NCI-H1436 treated with DMSO at 0.1 percent for 48 hours (cell line): ENCODE measurements at places on chromosomes 6 and 20.

DNA sequence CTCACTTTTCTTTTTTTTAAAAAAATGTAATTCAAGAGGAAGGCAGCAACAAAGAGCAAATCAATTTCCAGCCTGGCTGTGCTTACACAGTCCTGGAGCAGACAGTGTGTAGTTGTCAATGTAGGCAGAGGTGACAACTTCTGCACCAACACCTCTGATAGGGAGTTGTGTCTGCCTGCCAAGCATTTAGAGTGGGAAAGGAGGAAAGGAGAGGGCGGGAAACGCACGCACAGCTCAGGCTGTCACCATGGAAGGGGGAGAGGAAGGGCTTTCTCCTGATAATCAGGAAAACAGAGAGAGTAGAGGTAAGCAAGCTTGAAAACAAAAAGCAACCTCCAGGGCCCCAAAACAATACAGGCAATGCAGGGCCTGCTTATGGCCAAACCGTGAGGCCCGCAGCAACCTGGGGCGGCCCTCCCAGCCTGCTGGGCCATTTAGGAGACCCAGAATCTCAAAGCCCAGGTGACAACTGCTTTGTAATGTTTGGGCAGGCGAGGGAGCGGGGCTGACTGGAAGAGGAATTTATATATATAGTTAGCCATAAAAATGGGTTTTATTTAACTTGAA lies 41.5 kb upstream of the GFOD1 start:
- no peak for DNase-seq

- peak; percentile 50 for DNase-seq
Observed at GRCh38 chr6:139778688-139779087, 404.2 kb upstream of the CITED2 start.

DNA sequence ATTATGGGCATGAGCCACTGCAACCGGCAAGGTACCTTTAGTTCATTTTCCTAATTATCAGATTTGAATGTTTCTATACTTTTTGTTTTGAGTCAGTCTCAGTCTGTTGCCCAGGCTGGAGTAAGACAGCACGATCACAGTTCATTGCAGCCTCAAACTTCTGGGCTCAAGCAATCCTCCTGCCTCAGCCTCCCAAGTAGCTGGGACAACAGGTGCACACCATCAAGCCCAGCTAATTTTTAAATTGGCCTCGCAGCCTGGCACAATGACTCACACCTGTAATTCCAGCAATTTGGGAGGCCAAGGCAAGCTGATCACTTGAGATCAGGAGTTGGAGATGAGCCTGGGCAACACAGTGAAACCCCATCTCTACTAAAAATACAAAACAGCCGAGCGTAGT lies 24.4 kb downstream of the STAU1 start:
- DNase-seq, result no peak

DNA sequence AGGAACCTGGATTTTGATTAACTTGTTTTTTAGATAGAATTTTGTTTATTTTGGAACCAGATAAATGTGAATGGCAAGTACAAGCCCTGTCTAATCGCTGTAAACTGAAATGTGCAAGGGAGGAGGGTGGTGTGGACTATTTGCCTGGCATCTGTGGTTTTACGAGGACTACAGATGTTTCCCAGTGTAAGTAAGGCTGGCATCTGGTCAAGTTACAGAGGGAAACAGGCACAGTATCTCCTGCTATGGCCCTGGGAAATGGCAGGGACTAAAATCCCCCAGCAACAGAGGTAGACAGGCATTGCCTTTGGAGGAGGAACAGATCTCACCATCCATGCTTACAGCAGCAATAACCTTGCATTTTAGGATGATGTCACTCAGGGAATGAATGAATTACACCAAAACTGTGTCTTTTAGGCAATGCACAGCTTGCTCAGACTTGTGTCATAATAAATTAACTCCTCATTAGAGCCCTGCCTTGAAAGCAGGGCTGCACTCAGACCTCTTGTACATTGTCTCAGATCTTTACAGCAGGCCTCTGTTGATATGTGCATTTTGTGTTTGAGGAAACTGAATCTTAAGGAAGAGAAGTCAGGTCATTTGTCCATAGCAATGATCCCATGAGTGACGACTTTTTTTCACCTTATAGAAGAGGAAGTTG lies 96.2 kb downstream of the TCP11 start:
- DNase-seq, result no peak

- no peak for DNase-seq
Observed at GRCh38 chr6:108156180-108156937, 9.5 kb upstream of the NR2E1 start.

- DNase-seq, result no peak
Observed at GRCh38 chr20:54772893-54773642, 297.7 kb downstream of the DOK5 start.

DNA sequence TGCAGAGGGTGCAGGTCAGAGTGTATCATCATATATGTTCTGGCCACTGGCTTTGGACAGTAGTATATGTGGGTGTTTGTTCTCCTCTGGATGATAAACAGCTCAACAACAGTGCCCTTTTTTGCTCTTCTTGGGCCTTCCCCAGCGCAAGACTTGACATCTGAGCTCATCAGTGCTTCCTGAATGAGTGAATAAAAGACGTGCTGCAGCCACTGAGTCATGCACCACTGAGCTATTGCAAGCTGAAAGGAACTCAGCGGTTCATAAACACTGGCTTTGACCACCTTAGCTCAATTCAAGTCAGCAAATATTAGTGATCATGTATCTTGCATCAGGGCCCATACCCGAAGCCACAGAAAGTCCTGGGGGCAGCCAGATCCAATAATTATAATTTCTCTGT lies 105.3 kb upstream of the KCNG1 start:
- DNase-seq, result no peak

GRCh38 chr20:41693136-41693979 lies 75.2 kb upstream of the CHD6 start:
- peak; percentile 77 for DNase-seq

DNA sequence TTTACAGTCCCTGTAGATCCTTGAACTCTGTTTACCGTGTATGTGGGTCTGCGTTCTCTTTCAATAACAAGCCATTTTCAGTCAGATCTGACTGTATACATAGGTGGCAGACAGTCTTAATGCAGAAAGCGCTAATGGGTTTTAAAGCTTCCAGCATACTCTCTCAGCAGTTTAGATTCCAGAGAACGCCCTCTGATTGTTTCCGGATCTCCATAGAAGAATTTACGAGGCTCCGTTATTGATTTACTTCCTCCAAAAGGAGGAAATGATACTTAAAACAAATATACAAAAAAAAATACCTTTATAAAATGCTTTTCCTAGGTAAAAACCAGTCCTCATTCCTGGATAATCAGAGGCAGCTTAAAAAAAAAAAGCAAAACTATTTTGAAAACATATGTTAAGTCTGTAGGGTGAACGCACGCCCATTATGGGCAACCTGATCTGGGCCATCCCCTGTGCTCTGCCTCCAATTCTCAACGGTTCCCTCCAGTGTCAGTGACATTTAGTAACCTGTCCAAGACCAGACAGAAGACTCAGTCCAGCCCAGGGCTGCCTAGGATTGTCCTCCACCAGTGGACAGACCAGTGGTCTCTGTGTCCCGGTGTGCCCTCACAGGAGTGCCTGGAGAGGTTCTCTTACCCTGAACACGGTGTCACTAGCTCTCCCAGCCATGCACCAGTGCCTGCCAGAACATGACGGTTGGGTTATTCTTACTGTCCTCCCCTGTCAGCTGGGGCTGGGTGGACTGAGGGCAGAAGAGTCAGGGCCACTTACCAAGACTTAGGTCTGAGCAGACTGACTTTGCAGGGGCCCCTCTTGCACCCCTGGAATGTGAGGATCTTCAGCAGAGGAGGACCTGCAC lies 217.3 kb downstream of the ARID1B start:
- no peak for DNase-seq

DNA sequence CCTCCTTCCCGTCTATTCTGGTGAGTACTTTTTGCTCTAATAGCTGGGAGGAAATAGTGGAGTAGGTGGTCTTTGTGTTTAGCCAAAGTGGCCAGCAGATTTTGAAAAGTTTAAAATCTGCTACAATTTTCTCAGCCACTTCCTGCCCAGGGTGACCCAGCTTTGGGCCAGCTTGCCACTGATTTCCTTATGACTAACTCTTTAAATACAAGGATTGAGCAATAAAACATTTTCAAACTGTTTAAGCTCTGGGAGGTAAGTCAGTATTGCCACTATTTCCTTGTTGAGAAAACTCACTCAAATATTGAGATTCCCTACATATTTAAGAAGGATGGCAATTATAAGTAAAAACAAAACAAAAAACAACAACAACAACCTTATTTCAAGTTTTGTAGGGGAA lies 54.5 kb downstream of the TRMT11 start:
- no peak for DNase-seq

GRCh38 chr6:72864236-72864635 lies 242.4 kb downstream of the KCNQ5 start:
- DNase-seq, result no peak

GRCh38 chr20:53405139-53405538 lies 188.5 kb downstream of the ZNF217 start:
- no peak for DNase-seq

DNA sequence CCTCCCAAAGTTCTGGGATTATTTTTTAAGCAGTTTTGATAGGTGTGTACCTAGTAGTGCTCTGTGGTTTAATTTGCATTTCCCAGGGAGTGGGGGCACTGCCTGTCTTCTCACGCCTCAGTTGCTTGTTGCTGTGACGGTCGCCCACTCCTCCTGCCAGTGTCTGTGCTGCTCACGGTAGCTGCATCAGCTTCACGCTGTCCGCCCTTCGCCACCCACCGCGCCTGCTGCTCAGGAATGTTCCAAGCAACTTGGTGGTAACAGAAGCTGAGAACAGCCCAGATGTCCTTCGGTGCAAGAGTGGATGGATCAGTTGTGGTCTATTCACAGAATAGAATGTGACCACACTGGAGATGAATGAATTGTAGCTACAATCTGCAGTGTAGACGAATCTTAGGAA lies 22.9 kb downstream of the DNAJC5 start:
- no peak for DNase-seq

GRCh38 chr6:24273096-24273870 lies 84.6 kb downstream of the DCDC2 start:
- DNase-seq, result no peak

DNA sequence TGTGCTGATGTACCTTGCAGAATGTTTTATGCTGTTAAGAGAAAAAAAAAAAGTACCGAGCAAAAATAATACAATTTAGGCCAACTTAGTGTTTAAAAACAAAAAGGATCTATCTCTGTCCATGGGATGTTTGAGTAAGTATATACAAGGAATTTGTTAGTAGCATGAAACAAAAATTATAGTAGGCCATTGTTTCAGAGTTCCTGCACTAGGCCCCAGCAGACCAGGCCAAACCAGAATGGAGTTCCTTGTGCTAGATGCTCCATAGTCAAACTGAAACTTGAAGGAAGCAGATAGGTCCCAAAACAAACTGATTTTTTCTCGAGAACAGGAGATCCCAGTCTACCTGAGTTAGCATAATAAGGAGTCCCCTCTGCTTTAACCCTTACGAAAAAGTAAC lies 72.5 kb downstream of the SNX9 start:
- no peak for DNase-seq

GRCh38 chr6:90544081-90544480 lies 42.8 kb downstream of the MAP3K7 start:
- no peak for DNase-seq

DNA sequence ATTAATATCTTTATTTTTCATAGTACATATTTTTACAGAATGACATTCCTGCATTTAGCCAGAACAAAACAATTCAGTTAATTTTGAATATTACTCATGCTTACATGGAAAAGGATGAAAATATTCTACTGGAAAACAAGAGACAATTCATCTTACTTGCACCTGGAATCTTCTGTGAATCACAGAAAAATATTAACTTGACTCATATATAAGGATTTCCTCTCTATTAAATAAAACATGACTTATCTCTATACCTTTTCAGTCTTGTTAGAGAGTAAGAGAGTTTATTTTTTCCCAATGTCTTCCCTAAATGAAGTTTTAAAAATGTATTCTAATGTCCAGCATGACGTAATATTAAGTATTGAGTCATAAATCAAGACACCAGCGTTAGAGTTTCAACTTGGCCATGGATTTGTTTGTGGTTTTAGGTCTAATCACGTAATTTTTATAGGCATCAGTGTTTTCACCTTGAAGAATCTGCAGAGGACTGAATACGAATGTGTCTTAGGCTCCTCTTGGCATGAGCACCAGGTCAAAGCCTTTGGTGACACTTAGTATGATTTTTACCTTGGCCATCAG lies 445.1 kb upstream of the JAG1 start:
- DNase-seq, result no peak

DNA sequence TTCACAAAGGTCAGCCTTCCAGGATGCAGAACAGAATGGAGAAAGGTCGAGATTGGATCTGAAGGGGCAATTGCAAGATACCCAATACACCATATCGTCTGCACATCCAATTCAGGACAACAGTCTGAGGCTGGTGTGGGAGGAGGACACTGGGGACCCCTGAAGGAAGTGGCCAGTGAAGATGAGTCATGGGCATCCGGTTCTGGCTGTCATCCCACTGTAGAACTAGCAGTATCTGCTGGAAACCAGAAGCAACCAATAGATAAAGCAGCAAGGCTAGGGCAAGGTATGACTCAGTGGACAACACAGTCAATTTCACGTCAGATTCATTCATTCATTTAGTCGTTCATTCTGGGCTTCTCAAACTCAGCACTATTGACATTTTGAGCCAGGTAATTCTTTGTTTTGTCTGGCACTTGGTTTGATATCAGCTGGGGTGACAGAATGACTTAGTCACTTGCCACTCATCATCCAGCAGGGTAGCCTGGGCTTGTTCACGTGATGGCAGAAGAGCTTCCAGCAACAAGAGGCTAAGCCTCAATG lies 30.3 kb upstream of the SHLD1 start:
- no peak for DNase-seq

GRCh38 chr6:140909156-140909555 lies 1223.6 kb upstream of the GJE1 start:
- DNase-seq, result no peak

DNA sequence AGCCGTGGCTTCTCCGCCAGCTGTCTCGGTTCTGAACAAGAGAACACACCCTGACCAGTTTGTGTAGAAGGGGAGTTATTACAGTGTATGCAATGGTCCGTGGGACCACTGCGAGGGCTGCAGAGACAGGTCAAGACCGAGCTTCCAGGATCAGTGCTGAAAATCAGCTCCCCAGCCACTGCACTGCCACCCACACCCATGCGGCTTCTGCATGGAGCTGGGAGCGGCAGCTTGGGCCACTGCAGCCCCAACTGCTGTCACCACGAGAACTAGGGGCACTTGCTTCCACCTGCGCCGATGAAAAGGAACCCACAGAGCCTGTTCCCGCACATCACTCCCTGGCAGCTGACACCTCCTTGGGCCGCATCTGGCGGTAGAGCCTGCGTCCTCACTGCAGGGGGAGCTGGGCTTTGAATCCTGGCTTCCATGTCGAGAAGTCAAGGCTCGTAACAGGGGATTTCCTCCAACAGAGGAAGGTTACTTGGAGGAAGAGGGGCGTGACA lies 56.2 kb downstream of the TMEM242 start:
- DNase-seq, result no peak

- DNase-seq, result no peak
Observed at GRCh38 chr6:91442342-91442741, 855.5 kb upstream of the MAP3K7 start.
